ENCODE measurements at places on chromosomes 3 and 15.
A peak's percentile ranks its signal among the peaks of the same experiment; 100 is the strongest.

- no peak for DNase-seq
These were observed 153.2 kb downstream of the LRRC28 start for GRCh38 chr15:99404454-99404853.

GRCh38 chr3:43176666-43177065, 70.8 kb upstream of the POMGNT2 start:
- no peak for DNase-seq

GRCh38 chr3:129611812-129612533, 5.5 kb upstream of the PLXND1 start:
- no peak for DNase-seq

DNA sequence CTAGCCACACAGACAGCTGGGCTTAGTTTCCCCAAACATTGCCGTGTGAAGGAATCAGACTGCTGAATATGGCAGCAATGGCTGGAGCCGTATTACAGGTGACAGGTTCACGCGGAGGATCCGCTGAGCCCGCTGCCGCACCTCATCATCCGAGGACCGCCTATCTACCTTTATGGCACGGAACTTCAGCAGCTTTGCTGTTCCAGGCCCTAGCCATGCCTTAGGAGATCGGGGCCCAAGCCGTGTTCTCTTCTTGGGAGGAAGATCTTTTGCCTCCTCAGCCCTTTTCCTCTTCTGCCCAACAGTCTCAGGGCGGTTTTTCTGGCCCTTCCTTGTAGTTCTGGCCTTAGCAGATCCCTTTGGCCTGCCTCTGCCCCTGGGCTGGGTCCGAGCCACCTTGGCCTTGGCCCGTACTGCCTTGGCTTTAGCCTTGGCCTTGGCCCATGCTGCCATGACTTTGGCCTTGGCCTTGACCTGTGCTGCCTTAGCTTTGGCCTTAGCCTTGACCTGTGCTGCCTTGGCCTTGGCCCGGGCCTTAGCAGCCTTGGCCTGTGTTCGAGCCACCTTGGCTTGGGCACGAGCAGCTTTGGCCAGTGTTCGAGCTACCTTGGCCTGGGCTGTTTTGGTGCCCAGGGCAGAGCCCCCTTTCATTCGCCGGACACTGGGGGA, 3.2 kb downstream of the CCDC71 start:
- no peak for DNase-seq

- DNase-seq: no peak
These were observed 148.9 kb upstream of the THBS1 start for GRCh38 chr15:39432026-39432425.

- DNase-seq: no peak
These were observed 55.2 kb downstream of the OSTN start for GRCh38 chr3:191254098-191254873.

GRCh38 chr3:41323467-41324155, 124.3 kb downstream of the CTNNB1 start:
- no peak for DNase-seq

- no peak for DNase-seq
These were observed 131.0 kb downstream of the IL5RA start for GRCh38 chr3:2978977-2979732.

DNA sequence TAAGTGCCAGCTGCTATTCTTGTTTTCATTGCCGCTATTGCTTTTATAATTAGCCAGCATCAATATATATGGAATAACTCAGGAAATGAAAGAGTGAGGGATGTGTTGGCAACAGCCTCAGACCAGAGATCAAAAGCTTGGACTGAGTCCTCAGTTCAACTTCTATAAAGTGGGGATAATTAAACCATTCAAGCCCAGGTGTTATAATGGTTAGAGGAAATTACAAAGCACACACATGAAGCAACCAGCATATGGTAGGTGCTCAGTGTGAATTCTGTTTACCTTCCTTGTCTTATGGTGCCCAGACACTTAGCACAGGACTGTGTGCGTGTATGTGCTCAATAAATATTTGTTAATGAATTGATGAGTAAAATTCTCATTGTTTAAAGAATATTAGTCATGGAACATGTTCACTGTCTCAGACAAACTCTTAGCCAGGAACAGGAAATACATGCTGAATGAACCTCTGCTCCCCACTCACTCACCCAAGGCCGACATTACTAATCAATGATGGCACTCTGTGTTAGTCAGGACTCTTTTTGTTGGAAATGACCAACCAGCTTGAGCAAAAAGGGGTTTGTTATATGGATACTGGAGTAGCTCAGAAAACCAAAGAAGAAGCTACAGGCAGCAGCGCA, 16.7 kb upstream of the CCDC174 start:
- DNase-seq: no peak

DNA sequence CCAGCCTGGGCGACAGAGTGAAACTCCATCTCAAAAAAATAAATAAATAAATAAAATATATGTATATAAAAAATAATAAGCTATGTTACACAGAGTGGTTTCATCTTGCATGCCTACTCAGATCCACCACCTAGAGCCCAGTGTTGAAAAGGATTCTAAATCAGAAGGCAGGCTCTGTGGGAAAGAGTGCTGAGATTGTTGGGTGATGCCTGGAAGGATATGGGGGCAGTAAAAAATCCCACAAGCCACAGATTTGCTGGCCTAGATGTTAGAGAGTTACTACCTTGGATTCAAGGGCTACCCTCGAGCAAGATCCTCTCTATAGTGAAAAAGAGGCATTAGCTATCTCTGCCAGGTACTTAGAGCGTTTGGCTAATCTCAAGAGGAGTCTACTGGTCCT, 144.3 kb downstream of the STAC start:
- DNase-seq: no peak

- no peak for DNase-seq
These were observed 4.3 kb upstream of the FAM107A start for GRCh38 chr3:58581328-58582091.

GRCh38 chr15:57114070-57114469, 195.6 kb downstream of the TCF12 start:
- DNase-seq: no peak

GRCh38 chr15:96053781-96054428, 276.6 kb upstream of the NR2F2 start:
- DNase-seq: no peak

DNA sequence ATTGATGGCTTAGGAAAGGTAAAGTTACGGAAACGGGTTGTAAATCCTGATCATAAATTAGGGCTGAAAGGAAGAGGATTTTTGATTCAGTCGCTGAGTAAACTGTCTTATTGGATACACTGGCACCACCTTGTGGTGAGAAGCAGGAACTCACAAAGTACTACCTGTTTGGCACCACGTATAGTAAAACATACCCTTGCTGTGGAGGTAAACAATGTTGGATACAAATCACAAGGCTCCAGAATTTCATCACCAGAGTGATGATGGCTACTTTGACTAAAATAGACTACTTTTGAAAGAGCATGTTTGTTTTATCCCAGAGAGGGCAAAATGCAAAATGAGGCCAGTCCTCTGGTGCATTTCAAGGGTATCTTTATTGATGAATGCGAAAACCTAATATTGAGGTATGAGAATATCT, 216.9 kb downstream of the IGSF11 start:
- DNase-seq: peak; percentile 3

DNA sequence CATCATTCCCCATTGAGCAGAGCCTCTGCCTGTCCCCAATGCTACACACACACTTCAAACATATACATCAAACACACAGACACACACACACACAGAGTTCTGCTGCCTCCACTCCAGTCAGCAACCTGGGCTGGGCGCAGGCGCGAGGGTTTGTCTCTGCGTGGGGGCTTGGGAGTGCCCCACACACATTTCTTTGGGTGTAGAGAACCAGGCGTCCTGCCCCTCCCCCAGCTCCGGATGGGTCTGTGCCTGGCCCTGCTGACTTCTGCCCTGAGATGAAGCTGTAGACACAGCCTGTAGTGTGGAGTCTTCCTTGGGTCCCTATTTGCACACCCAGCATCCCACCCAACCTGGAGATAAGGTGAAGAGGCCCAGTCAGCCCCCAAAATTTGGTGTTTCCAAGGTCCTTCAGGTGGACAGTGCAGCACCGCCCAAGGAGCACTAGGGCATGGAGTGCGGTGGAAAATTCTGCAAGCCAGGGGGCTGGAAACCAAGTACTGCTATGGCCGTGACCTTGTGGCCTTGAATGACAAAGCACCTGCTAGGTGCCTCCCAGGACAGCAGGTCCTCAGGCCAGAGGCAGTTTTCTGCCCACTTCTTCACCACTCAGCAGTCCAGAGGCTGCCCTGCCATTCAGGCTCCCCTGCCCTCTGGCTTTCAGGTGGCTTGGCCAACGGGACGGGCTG, 26.8 kb downstream of the FBXW12 start:
- no peak for DNase-seq

GRCh38 chr3:76131396-76132153, 346.2 kb upstream of the ZNF717 start:
- DNase-seq: no peak

DNA sequence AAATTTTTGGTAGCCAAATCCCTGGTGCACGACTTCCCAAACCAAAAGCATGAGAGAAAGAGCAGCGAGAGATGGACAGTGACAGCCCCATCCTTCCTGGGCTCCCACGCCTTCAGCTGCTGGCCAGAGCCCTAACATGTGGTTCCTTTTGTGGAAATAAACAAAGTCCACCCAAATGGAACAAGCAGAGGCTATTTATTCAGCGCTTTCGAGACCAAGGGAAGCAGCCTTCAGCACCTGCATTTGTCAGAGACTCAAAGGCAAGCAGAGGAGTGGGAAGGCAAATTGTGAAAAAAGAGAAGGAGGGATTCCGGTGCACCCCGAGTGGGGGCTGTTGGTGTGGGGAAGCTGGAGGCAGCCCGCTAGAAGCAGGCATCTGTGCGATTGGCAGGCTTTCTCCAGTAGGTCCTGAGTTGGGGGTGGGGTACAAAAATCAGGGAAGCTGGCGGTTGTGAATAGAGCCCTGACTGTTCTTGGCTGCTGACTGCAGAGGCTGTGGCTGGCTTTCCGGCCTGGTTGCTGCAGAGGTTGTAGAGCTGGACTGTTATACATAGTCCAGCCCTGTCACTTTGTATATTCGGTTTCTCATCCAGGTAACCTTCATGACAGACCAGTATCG, 427.2 kb downstream of the OCA2 start:
- DNase-seq: no peak

DNA sequence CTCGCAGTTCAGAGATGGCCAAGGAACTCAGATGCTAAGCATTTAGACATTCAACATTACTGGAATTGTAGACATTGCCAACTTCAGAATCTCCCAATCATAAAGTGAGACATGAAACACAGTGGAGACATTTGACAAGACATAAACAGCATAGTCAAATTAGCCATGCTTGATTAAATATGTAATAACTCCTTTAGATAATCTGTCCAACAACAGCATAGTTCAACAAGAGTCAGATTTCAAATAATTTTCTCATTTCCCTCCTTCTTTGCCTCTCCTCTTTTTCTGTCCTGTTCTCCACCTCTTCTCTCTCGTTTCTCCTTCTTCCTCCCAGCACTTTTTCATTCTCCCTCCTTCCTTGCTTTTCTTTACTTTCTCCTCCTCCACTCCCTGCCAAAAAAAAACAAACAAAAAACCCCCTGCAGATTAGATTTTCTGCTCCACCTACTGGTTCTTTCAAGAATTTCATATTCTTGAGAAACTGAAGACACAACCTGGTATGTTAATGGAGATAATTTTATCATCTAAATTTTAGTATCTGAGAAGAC, 20.2 kb downstream of the CPOX start:
- DNase-seq: no peak

GRCh38 chr3:130758624-130759369, 12.2 kb upstream of the PIK3R4 start:
- no peak for DNase-seq

GRCh38 chr3:39414421-39414907, 7.9 kb downstream of the RPSA start:
- no peak for DNase-seq

DNA sequence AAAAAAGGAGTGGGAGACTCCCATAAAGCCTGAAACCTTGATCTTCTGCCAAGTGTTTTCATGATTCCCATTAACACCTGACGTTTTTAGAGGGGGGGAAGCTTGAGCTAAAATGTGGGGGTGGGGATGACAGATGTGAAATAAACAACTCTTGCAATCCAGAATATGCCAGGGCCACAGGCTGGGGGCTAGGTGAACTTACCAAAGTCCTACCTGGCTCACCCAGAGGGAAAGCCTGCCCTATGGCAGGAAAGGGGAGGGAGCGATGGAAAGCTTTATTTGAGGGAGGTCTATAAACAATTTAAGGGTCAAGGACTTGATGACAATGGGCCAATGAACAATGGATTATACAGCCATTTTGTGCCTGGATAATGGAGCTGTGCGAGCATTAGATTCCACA, 108.3 kb downstream of the LRIG1 start:
- no peak for DNase-seq

GRCh38 chr3:53230041-53230621, 25.7 kb downstream of the TKT start:
- no peak for DNase-seq

DNA sequence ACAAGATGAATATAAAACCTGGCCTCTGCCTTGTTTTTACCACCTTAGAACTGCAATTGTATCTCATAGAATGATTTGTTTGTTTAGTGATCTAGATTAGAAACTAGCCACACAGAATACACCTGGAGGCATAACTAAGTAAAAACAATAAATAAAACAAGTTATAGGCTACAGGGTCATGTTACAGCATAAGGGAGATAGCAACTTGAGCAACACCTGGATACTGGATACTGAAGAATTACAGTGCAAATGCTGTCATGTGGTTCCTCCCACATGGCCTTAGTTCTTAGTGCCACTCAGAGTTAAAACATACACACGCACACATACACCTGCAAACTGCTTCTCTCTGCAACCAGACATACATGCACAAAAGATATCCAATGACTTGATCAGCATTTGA, 563.4 kb upstream of the DPPA4 start:
- DNase-seq: no peak

DNA sequence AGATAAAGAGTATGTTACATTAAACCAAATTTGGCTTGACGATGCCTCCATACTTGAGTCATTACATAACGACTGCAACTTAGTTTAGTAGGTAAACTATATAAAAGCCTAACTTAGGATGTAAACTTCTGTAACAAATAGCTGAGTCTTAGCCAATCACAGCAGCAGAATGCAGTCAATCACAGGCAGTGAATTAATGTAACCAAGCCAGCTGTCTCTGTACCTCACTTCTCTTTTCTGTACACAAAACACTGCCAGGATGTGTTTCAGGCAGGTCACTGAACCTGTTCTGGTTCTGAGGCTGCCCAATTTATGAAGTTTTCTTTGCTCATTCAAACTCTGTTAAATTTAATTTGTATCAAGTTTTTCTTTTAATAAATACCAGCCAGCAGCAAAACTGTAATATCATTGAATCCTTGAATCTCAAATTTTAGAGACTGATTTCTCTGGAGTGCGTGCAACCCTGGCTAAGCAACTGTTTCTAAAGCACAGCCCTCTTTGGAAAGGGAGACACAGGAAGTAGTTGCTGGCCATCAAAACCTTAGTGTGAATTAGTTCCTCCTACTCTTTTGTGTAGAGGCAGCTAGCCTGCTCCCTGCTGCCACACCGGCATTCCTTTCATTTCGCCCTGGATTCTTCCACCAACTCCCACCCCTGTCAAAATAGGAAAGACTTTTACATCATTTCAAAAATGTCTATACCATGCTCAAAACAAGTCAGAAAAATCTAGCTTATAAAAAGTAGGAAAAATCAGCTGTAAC, 15.2 kb downstream of the RFTN1 start:
- DNase-seq: no peak

DNA sequence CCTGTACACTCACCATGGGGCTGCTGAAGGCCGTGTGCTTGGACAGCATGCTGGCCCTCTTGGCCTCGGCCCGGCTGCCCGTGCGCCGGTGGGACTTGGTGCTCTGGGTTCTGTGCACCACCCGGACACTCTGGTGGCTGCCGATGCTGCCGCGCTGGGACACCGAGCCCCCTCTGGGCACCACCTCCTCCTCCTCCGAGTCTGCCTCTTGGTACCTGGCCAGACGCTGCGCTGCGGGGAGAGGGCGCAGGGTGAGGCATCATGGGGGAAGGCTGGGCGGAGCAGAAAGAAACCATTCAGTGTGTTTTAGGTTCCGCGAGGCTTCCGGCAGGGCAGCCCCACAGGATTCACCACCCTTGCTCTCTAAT, 145.0 kb downstream of the ATP10A start:
- no peak for DNase-seq

Data from effector memory CD8-positive, alpha-beta T cell (primary cell).